Hepatocyte (in vitro differentiated cells): ENCODE measurements at places on chromosomes 13 and 19. TPM values are rescaled to one million over a fixed set of nuclear protein-coding genes. Genes with fewer than 3 reads are reported as not detected.

- DNase-seq: no peak
Measured at GRCh38 chr13:76029088-76029487, 393.0 kb downstream of the LMO7 start.

DNA sequence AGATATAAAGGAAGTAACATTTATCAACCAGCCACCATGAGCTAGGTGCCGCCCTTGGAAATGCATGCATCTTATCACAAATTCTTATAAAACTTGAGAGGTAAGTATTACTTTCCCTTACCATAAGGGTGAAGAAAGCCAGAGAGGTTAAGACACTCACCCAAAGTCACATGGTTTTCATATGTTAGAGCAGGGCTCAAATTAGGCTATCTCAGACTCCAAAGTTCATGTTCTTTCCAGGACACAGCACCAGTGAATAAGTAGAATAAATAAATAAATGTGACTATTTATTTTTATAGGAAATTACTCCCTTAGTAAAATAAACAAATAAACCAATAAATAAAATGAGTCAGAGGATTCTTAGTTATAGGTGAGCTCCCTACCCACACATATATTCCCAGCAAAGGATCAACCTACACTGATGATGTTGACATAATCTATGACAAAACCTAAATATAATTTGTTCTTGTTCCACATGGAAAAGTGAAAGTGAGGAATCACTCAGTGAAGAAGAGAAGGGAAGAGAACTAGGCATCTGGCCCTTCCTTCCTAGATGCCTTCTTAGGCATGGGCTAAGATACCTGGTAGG, 27.2 kb downstream of the SPRY2 start:
- no peak for DNase-seq

DNA sequence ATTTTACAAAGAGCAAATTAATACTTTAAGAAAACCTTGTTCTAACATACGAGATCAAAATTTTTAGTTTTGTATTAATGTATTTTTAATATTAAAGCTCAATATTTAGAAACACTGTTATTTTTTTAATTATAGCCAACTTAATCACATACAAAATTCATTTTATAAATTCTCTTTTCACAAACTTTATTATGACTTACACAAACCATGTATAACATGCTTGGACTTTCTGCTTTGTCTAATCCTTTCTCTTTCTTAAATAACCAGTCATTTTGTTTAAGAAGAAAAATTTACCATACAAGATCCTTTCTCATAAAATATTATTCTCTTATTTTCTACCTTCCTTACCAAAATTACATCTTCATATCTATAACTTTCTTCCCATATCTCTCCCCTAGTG, 62.2 kb downstream of the CYSLTR2 start:
- no peak for DNase-seq

DNA sequence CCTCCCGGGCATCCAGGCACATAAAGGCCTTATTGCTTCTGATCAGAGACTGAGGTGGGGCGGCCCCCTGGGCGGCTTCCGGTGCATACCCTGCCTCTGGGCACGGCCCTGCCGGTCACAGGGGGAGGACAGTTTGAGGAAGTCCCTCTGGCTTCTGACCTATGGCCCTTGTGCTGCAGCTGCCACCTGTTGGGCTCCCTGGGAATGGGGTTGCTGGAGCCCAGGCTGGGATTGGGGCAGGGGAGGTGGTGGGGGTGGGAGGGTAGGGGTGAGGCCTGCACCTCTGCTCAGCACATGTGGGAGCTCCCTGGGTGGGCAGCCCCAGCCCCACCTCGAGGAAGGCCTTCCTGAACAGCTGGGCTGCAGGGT, 10.7 kb downstream of the ANO8 start:
- DNase-seq: no peak

GRCh38 chr13:89097994-89098393, 1426.8 kb downstream of the SLITRK5 start:
- no peak for DNase-seq

GRCh38 chr13:24035411-24035810, 125.1 kb upstream of the SPATA13 start:
- no peak for DNase-seq

PLEKHA4 gene
- 15.1 and 25.8 TPM in 2 replicates for polyA plus RNA-seq

DMKN gene
- 99.5 and 111 TPM in 2 replicates for polyA plus RNA-seq
